ENCODE measurements at places on chromosomes 16 and 17.

DNA sequence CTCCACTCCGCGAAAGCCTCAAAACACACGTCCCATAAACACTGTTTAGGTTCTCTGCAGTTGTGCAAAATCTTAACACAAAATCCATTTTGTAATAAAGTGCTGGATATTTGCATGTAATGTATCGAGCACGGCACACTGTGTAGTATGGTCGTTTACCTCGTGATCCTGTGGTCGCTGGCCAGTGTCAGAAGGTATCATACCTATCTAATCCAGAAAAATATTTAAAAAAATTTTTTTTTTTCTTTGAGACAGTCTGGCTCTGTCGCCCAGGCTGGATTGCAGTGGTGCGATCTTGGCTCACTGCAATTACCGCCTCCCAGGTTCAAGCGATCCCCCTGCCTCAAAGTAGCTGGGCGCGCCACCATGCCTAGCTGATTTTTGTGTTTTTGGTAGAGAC is 996 bp downstream of the RPL38 start:
- DNase-seq = no peak

DNA sequence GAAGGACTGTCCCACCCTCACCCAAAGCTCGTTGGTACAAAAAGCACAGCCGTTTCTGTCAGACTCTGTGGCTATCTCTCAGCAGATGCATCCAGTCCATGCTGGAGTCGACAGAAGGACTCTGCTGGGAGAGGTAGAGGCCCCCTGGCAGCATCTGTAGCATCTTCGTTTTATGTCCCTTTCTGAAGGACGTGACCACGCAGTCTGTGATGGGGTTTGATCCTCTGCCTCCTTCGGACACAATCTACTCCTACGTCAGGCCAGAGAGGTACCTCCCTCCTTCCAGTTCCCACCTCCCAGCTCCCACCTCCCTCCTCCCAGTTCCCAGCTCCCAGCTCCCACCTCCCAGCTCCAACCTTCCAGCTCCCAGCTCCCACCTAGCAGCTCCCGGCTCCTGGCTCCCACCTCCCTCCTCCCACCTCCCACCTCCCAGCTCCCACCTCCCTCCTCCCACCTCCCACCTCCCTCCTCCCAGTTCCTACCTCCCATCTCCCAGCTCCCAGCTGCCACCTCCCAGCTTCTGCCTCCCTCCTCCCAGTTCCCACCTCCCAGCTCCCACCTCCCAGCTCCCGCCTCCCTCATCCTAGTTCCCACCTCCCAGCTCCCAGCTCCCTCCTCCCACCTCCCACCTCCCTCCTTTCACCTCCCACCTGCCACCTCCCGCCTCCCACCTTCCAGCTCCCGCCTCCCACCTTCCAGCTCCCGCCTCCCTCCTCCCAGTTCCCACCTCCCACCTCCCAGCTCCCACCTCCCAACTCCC is 11.4 kb upstream of the MC1R start:
- no peak for DNase-seq

DNA sequence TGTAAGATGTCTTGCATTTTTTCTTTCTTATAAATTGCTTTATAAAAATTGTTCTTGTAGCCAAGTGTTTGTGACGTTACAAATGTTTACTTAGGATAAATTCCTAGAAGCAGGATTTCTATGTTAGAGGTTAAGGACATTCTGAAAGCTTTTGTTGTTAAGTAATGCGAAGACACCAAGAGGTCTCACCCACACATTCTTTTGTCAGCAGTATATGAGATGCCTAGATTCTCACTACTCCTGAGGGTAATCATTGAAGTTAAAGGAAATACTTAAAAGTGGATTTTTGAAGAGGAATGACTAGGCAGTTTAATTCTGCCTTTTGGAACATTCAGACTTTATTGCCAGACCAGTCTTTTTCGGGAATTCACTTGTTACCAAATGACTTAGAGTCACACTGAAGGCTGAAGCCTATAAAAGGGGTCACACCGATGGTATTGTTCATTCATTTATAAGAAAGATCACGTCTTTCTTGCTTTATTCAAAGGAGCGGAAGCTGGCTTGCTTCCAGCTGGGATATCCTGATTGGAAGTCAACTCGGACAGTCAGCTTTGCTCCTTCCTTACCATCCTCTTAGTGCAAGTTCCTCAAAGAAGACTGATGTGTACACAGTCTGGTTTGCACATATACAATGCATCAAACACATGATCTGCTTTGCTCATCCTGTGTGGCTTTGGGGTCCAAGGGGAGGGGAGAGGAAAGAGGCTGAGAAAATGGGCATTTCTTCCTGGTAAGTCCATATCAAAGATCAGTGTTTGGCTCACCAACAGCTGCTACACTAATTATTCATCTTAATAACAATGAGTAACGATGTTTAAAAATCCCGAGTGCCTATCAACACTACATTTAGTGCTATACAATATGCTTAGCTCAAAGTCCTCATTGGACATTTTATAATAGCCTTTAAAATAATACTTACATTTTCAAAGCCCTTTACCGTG is 160.0 kb downstream of the MAP2K6 start:
- DNase-seq = no peak

- DNase-seq = no peak
Measured at GRCh38 chr16:67393111-67393787, at the start of gene TPPP3. Gene TPPP3, minus strand, starts transcription at chr16:67393498. Its CDS starts 2,387 bp downstream, at chr16:67391111.

- no peak for DNase-seq
Measured at GRCh38 chr17:41511116-41511515, 5.7 kb upstream of the KRT13 start.

DNA sequence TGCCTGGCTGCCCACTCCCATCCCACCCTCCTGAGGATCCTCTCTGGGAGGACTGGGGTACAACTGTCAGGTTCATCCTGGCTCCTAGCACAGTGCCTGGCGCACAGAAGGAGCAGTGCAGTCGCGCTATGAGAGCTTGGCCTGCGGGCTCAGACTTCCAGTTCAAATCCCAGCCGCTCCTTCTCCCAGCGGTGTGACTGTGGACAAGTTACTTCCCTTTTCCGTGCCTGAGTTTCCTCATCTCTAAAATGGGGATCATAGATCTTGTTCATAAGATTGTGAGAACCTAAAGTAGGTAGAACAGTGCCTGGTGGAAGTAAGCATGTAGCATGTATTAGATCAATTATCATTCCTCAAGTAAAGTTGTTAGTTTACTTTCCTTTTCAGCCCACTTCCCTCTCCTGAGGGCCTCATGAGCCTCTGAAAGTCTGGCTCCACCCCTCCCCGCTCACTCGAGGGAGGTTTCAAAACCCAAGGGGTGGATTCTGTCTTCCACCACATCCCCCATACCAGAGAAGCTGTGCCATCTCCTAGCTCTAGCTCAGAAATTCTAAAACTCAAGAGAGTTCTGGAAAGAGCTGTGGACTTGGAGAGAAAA is 19.9 kb upstream of the COL1A1 start:
- DNase-seq = no peak
